Activated naive CD8-positive, alpha-beta T cell treated with anti-CD3 and anti-CD28 coated beads, Interleukin-2, amount 10 ng/mL, durations not matched to agents 7 days and 5 days (primary cell): ENCODE measurements at places on chromosomes 3 and 15. TPM values are rescaled to one million over a fixed set of nuclear protein-coding genes. Genes with fewer than 3 reads are reported as not detected.

Gene CACNA2D2
- 2.5 TPM for total RNA-seq

Gene NUTM1
- not detected for total RNA-seq

Gene NR2F2
- not detected for total RNA-seq

Gene SPINK8
- not detected for total RNA-seq

GRCh38 chr3:41933154-41933676 is 28.7 kb downstream of the ULK4 start:
- no peak overlapping the region for H3K4me3 ChIP-seq
- no peaks in the 10 kb centered on the region for H3K27me3 ChIP-seq
- H3K4me1 ChIP-seq = no peaks in the 10 kb centered on the region

DNA sequence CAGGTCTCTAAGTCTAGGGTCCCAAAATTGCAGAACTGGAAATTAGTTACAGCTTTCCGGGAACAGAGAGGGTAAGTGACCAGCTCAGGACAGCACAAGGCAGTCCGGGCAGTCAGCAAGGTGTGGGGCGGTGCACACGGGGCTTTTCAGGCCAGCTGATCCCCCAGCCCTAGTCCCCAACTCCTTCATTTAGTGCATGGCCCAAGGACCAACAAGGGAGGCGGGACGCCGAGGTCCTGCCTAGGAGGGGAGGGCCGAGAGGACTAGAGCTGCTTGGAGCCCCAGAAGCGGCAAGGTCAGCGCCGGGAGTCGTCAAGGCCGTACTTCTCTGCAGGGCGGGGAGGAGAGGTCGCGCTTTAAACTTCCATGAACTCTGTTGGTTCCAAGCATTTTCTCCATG is 2.0 kb upstream of the PDE8A start:
- peaks cover 27% of the 10 kb centered on the region for H3K4me1 ChIP-seq
- peaks cover 7% of the 10 kb centered on the region for H3K27me3 ChIP-seq
- peak; percentile 32 for DNase-seq
- peak overlapping the region; percentile 96 for H3K4me3 ChIP-seq

GRCh38 chr3:72590732-72591221 is 257.5 kb downstream of the SHQ1 start:
- peaks cover 1% of the 10 kb centered on the region for H3K4me1 ChIP-seq
- no peak for DNase-seq
- H3K27me3 ChIP-seq = no peaks in the 10 kb centered on the region
- H3K36me3 ChIP-seq = no peaks in the 10 kb centered on the region

DNA sequence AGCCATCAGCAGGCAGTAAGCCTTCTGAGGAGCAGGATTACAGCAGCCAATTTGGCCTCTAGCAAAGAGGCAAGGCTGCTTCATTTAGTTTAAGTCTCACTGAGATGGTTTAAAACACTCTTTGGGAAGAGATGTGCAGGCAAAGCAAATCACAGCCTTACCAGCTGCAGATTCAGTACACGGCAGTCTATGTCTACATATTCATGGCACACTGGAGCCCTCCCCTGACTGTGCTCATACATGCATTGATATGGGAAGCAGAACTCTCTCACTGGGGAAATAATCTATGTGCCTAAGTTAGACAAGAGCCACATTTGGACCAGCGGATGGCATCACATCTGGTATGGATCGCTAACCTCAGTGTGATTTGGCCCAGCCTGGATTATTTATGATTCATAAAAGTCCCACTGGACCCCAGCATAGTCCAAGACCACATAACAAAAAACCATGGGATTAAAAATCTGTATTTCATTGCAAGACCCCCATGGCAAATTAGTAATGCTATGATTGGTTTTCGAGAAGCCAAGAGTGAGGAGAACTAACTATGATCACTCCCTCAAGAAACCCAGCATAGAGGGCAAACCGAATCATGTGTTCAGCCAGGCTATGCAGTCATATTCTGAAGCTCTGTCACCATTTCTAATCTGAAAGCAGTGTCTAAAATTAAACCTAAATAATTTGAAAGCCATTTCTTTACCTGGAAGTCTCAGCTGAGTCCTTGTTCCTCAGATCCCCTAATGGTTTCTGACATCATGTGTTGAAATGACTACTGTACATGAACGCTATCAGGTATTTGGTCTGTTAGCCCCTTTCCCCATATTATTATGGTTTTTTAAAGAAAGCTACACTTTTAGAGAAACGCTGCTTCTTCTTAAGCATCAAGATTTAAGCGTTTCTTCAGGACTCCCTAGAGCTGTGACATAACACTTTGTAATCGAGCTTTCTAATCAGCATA is 1.2 kb downstream of the PRICKLE2 start:
- peaks cover 5% of the 10 kb centered on the region for H3K27me3 ChIP-seq
- H3K27ac ChIP-seq = no peak overlapping the region
- H3K36me3 ChIP-seq = no peaks in the 10 kb centered on the region
- DNase-seq = no peak
- no peak overlapping the region for H3K4me3 ChIP-seq
- H3K4me1 ChIP-seq = no peaks in the 10 kb centered on the region

DNA sequence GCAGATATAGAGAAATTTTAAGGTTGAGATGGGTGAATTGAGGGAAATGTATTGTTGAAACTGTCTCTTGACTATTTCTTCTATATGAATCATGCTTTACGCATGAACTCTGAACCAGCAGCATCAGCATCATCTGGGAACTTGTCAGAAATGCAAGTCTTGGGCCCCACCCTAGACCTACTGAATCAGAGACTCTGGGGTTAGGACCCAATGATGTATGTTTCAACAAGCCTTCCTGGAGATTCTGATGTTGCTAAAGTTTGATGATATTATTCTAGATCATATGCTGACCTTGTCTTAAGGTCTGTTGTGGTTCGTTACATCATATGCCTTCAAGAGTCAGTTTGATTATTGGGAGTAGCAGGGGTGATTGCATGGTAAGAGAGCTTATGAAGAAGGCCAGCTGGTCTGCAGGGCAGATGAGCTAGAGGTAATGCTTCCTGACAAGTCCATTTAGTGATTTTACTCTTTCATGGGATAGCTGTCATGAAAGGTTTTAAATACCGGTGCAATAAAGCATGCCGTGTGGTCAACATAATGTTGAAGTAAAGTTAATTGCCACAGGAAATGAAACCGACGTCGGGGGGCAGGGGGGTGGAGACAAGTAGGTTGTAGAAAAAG is 152.4 kb upstream of the MRPL3 start:
- no peak overlapping the region for H3K4me3 ChIP-seq
- no peaks in the 10 kb centered on the region for H3K4me1 ChIP-seq
- H3K36me3 ChIP-seq = no peaks in the 10 kb centered on the region
- DNase-seq = no peak
- no peak overlapping the region for H3K27ac ChIP-seq
- peaks cover 9% of the 10 kb centered on the region for H3K27me3 ChIP-seq

DNA sequence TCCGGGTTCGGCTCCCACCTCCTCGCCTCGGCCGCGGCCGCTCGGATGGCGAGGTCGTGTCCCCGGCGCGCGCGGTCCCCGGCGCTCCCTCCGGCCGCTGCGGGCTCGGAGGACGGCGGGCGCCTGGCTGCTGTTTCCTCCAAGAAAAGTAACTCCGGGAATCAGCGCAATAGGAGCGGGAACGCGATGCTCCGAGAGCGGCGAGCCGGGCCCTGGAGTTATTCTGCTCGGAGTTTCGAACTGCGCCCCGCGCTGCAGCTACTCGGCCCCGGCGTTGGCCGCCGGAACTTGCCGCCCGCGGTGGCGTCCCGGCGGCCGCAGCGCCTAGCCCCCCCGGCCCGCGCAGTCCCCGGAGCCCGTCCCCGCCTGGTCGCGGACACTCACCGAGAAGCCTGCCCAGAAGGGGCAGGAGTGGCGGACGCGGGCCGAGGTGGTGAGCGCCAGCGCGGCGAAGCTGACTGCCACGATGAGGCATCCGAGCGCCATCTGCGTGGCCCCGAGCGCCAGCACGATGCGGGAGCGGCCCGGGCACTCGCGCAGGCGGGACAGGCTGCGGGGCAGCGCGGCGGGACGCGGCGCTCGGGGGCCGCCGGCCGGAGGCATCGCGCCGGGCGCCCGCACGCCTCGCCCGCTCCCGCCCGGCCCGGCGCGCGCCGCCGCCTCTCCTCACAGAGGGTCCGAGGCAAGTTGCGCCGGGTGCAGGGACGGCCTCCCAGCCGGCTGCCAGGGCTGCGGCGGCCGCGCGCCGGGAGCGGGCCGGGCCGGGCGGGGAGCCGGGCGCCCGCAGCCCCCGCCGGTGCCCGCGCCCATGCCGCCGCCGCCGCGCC is 251.9 kb downstream of the TJP1 start:
- H3K27ac ChIP-seq = no peak overlapping the region
- no peak overlapping the region for H3K4me3 ChIP-seq
- peaks cover 3% of the 10 kb centered on the region for H3K36me3 ChIP-seq
- peak; percentile 31 for DNase-seq

DNA sequence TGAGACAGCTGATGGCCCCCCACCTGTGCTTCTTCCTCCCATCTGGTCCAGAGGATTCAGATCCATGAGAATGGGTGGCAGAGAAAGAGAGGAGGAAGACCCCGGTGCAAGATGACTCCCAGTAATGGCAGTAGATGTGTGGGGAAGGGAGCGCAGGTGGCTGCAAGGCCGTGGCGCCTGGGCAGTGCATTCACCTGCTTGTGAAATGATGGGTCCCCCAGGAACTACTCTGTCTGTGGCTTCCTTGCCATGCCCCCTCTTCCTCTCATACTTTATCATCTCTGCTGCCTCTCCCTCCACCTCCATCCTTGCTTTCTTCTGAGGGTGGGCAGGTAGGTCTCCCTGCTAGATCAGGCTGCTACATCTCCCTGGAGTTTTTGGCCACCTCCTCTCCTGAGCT is 23.3 kb downstream of the ZNF710 start:
- H3K36me3 ChIP-seq = peaks cover 14% of the 10 kb centered on the region
- H3K27me3 ChIP-seq = no peaks in the 10 kb centered on the region
- DNase-seq = no peak

DNA sequence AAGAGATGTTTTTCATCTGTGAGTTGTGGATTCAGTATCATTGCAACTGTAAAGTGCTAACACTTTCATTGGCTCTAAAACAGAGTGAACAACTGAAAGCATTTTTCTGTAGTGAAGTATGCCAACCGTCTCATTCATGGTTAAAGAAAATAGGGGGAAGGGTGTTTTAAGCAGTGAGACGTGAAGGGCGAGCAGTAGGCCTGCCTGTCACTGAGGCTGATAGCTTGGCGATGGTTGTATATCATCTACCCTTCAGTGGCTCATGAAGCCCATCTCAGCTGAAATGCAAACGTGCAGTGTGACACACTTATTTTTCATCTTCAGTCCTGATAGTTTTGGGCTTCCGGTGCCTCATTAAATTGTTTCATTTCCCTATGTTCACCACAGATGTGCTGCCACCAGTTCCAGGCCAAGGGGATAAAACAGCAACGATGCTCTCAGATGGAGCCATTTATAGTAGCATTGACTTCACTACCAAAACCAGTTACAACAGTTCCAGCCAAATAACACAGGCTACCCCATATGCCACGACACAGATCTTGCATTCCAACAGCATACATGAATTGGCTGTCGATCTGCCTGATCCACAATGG is 562.0 kb downstream of the ROBO2 start:
- no peak for DNase-seq
- no peak overlapping the region for H3K27ac ChIP-seq
- no peak overlapping the region for H3K4me3 ChIP-seq
- H3K27me3 ChIP-seq = no peaks in the 10 kb centered on the region
- H3K4me1 ChIP-seq = no peaks in the 10 kb centered on the region

GRCh38 chr3:12367346-12367745 is 78.5 kb downstream of the PPARG start:
- H3K36me3 ChIP-seq = no peaks in the 10 kb centered on the region
- peaks cover 9% of the 10 kb centered on the region for H3K4me1 ChIP-seq
- no peak overlapping the region for H3K27ac ChIP-seq
- no peaks in the 10 kb centered on the region for H3K27me3 ChIP-seq
- no peak for DNase-seq

DNA sequence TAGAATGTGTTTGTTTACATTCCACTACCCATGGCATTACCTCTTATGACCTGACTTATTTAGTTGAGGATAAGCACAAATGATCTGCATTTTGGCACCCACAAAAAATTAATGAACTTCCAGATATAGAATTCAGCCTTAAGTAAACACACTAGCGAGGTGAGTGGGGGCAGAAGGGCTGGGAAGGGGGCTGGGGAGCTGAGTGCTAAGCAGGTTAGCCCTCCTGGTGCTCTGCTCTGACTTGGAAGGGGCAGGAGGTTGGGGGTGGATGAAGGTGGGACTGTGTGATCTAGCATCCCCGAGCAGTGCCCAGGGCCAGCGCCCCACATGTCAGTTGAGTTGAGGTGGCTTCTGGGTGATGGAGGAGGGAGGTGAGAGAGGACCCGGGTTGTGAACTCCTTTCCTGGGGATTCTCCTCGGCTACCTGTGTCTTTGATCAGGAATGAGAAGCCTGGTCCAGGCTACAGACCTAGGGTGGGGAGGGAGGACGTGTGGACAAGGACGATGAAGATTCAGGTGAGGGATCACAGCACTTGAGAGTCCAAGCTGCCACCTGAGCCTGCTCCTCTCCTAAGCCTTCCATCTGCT is 178.6 kb upstream of the SMAD3 start:
- H3K4me1 ChIP-seq = no peaks in the 10 kb centered on the region
- no peak overlapping the region for H3K27ac ChIP-seq
- peak; percentile 2 for DNase-seq
- H3K4me3 ChIP-seq = no peak overlapping the region
- peaks cover 21% of the 10 kb centered on the region for H3K27me3 ChIP-seq

DNA sequence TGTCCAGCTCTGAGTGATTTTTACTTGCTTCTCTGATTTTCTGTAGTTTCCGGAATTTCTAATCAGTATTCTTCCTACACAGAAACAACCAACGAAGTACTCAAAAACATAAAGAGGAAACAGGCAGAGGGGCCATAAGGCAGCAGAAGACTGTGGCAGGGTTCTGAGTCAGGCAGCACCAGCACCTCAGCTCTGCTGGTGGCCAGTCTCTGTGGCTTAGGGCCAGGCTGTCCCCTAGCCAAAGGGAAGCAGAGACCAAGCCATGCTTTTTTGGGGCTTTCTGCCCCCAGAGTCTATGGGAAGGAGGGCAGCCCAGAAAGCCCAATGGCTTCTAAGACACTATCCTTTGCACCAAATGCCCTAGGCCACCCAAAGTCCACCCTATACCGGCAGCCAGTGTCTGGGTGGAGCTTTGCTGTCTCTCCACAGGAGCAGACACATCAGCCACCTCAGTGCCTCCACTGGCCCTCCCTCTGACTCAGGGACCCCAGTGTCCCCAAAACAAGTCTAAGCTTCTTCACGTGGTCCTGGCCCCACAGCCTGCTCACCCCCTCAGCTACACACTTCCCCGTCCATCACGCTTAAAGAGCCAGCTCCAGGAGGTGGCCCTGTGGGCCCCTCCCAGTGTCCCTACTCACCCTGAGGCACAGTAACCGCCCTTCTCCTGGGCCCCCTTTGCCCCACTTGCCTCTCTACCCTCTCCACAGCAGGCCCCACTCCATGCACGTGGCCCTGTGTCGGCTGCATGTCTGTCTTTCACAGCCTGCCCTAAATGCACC is 46.2 kb downstream of the CCDC12 start:
- H3K27ac ChIP-seq = peak overlapping the region; percentile 69
- no peak for DNase-seq
- H3K36me3 ChIP-seq = peaks cover 32% of the 10 kb centered on the region
- no peaks in the 10 kb centered on the region for H3K27me3 ChIP-seq

DNA sequence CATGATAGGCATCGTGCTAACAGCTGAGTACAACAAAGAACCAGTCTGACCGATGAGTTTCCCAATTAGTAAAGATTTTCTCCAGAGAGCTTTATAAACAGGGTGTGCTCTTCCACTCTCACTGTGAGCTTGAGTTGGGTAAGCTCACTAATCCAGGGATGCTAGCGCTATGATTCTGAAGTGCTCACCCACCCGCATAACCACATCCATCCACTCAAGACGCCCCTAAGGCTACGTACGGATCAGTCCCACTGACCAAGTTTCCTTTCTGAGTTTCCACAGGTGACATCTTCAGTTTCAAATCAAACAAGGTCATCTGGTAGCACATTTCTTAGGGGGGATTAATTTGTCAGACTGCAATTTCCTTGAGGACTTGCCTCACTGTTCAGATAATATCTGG is 141.1 kb upstream of the ABI3BP start:
- peaks cover 10% of the 10 kb centered on the region for H3K36me3 ChIP-seq
- DNase-seq = no peak
- peaks cover 2% of the 10 kb centered on the region for H3K27me3 ChIP-seq
- H3K4me1 ChIP-seq = peaks cover 18% of the 10 kb centered on the region
